ENCODE measurements at places on chromosomes 12 and 14. TPM values are rescaled to one million over a fixed set of nuclear protein-coding genes. Genes with fewer than 3 reads are reported as not detected.

The CLBA1 gene
- 3.1 TPM for total RNA-seq

DNA sequence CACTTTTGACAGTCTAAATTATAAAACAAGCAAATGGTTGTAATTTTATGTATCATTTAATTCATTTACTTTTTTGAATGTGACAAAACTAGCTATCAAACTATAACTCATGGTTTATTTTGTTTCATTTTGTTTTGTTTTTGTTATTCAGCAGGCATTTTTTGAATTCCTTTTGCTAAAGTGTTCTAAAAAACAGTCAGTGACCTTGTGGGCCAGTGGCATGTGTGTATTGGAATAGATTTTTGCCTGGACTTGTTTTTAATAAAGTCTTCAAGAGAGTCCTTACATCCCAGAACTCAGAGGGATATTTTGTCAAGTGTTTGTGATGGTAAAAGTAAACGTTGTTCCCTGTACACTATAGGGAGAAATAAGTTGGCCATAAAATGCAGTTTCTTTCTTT lies 369.7 kb upstream of the SYT1 start:
- DNase-seq: no peak
- H3K27ac ChIP-seq: no peak overlapping the region
- H3K27me3 ChIP-seq: no peaks in the 10 kb centered on the region
- H3K36me3 ChIP-seq: no peaks in the 10 kb centered on the region
- H3K4me3 ChIP-seq: no peak overlapping the region
- no peaks in the 10 kb centered on the region for H3K4me1 ChIP-seq

The CLEC12A gene
- total RNA-seq: not detected

GRCh38 chr14:44165286-44165685 lies 341.8 kb downstream of the FSCB start:
- no peak overlapping the region for H3K27ac ChIP-seq
- no peak for DNase-seq
- no peaks in the 10 kb centered on the region for H3K27me3 ChIP-seq
- no peaks in the 10 kb centered on the region for H3K4me1 ChIP-seq

The WSCD2 gene
- not detected for total RNA-seq

GRCh38 chr12:5808981-5809380 lies 136.1 kb downstream of the ANO2 start:
- no peaks in the 10 kb centered on the region for H3K36me3 ChIP-seq
- no peak overlapping the region for H3K27ac ChIP-seq
- H3K4me3 ChIP-seq: no peak overlapping the region

DNA sequence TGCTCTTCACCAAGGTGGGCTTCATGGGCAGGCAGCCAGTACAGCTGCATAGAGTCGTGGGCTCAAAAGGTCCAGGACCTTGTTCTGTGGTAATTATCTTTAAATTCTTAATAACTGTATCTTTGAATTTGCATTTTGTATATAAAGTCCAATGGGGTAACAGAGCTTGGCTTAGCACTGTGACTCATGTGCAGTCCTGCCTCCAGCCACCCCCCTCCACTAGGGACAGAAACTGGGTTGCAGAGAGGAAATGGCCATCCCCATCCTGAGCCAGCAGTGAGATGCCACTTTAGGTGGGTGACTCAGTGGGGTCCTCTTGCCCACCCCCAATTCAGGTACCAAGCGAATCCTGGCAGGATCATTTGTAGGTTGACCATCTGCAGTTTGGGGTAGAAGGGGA lies 48.1 kb downstream of the EPS8 start:
- H3K27me3 ChIP-seq: peaks cover 5% of the 10 kb centered on the region
- no peak overlapping the region for H3K27ac ChIP-seq
- DNase-seq: no peak
- H3K36me3 ChIP-seq: no peaks in the 10 kb centered on the region

The TAS2R42 gene
- total RNA-seq: not detected

GRCh38 chr12:104354167-104354867 lies 50.8 kb downstream of the EID3 start:
- peaks cover 20% of the 10 kb centered on the region for H3K36me3 ChIP-seq
- H3K4me3 ChIP-seq: no peak overlapping the region
- peaks cover 7% of the 10 kb centered on the region for H3K4me1 ChIP-seq
- no peak overlapping the region for H3K27ac ChIP-seq

DNA sequence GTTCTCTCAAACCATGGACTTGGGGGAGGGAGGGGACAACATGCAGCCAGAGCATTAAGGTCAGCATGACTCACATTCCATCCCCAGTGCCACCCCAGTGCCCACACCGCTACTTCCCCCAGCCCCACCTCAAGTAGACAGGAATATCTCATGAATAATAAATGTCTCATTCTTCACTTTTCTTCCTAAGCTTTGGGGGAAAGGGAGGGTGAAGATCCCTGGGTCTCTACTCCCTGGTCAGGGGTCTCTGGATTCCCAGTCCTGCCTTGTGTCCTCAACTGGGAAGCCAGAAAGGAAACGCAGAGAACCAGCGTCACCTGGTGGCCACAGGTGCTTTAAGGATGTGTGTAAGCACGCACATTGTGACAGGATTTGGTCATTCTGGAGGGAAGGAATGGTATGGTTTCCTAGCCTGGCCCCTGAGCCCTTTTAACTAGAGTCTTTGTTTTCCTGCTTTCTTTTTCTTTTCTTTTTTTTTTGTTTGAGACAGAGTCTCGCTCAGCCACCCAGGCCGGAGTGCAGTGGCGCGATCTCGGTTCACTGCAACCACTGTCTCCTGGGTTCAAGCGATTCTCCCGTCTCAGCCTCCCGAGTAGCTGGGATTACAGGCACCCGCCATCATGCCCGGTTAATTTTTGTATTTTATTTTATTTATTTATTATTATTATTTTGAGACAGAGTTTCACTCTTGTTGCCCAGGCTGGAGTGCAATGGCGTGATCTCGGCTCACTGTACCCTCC lies 3.4 kb downstream of the GPR84 start:
- peak overlapping the region; percentile 72 for H3K27ac ChIP-seq
- H3K27me3 ChIP-seq: peaks cover 2% of the 10 kb centered on the region
- H3K4me3 ChIP-seq: no peak overlapping the region
- H3K36me3 ChIP-seq: no peaks in the 10 kb centered on the region

DNA sequence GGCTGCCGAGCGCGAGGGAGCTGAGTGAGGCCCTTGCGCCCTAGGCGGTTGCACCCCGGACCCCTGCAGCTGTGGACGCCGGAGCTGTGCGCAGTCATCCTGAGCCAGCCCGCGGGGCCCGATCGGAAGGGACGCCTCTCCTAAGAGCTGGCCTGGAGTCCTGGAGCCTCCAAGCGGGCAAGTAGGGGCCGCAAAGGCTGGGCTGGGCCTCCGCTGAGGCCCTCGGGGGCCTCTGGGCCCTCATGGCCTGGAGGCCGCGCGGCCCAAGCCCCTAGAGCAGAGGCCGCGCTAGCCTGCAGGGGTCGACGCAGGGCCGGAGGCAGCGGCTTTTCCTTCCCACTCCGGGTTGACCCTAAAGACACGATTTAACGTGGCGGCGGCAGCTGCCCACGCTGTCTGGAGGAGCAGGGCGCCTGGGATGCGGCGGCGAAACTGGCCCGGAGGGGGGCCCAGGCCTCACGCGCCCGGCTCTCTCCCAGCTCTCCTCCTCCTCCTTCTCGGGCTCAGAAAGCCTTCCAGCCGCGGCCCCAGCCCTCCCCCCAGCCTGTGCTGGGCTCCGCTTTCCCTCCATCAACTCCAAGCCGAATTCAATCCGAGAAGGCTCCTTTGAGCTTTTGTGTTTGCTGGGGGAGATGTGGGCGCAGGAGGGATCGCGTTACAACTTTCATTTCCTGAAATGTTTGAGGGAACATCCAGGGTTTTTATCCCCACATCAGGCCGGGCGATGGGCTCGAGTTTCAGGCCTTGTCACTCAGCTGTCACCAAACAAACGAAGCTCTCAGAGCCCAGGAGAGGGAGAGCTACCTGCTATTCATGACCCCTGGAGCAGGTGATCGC lies 11.6 kb downstream of the SIX1 start:
- no peak for DNase-seq
- H3K36me3 ChIP-seq: peaks cover 3% of the 10 kb centered on the region

GRCh38 chr12:67276421-67276820 lies 7.3 kb downstream of the CAND1 start:
- H3K27ac ChIP-seq: peak overlapping the region; percentile 26
- peaks cover 23% of the 10 kb centered on the region for H3K36me3 ChIP-seq
- H3K27me3 ChIP-seq: no peaks in the 10 kb centered on the region
- no peak for DNase-seq

DNA sequence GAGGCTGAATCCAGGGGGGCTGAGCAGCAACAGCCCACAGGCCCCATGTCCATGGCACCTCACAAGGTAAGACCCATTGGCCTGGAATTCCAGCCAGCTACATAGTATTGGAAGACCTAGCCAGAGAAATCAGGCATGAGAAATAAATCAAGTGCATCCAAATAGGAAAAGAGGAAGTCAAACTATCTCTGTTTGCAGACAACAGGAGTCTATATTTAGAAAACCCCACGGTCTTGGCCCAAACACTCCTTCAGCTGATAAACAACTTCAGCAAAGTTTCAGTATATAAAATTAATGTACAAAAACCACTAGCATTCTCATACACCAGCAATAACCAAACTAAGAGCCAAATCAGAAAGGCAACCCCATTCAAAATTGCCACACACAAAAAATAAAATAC lies 16.9 kb downstream of the PDE6H start:
- no peaks in the 10 kb centered on the region for H3K27me3 ChIP-seq
- no peak overlapping the region for H3K4me3 ChIP-seq
- no peak overlapping the region for H3K27ac ChIP-seq
- DNase-seq: no peak
- peaks cover 27% of the 10 kb centered on the region for H3K4me1 ChIP-seq
- H3K36me3 ChIP-seq: peaks cover 1% of the 10 kb centered on the region

DNA sequence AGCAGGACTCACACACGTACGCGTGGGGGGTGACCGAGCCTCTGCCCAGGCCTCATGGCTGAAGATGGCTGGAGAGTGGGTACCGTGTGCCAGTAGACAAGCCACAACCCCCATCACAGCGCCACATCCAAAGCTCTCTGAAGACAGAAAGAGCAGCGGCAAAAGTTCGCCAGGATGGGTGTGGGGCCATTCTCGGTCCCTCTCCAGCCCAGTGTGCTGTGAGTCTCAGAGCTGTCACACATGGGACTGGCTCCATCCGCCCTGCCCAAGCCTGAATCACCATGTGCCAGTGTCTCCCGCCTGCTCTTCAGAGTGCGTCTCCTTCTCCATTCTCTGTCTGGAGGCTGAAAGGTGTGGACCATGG lies 5.7 kb downstream of the TMEM179 start:
- H3K27me3 ChIP-seq: peaks cover 10% of the 10 kb centered on the region
- H3K36me3 ChIP-seq: no peaks in the 10 kb centered on the region
- no peaks in the 10 kb centered on the region for H3K4me1 ChIP-seq
- DNase-seq: no peak

GRCh38 chr12:38847247-38847646 lies 58.1 kb downstream of the CPNE8 start:
- H3K27ac ChIP-seq: no peak overlapping the region
- H3K4me1 ChIP-seq: no peaks in the 10 kb centered on the region
- no peaks in the 10 kb centered on the region for H3K27me3 ChIP-seq
- H3K36me3 ChIP-seq: peaks cover 1% of the 10 kb centered on the region
- H3K4me3 ChIP-seq: no peak overlapping the region
- DNase-seq: no peak

The MSI1 gene
- 0.07 TPM for total RNA-seq

The CFAP54 gene
- 0.17 TPM for total RNA-seq

DNA sequence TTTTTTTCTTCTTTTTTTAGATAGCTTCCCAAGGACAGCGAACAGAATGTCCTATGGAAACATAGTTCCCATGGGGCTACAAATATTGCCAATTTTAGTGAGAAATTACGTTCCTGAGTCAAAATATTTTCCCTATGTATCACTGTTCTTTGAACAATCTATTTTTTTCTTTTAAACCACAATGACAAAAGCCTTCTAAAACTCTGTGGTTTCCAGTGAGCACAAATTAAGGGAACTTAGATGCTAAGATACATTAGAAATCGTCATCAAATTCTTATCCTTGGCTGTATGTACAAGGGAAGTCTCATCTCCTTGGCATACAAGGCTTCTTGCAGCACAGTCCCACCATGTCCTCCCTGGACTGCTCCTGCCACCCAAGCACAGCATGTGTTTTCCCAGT lies 17.9 kb downstream of the CPM start:
- H3K4me1 ChIP-seq: peaks cover 15% of the 10 kb centered on the region
- no peak overlapping the region for H3K27ac ChIP-seq
- peaks cover 1% of the 10 kb centered on the region for H3K36me3 ChIP-seq
- H3K27me3 ChIP-seq: no peaks in the 10 kb centered on the region

The RIPK3 gene
- total RNA-seq: 14.3 TPM

The PLXNC1 gene
- total RNA-seq: 22.7 TPM

The EML5 gene
- total RNA-seq: 1.7 TPM

DNA sequence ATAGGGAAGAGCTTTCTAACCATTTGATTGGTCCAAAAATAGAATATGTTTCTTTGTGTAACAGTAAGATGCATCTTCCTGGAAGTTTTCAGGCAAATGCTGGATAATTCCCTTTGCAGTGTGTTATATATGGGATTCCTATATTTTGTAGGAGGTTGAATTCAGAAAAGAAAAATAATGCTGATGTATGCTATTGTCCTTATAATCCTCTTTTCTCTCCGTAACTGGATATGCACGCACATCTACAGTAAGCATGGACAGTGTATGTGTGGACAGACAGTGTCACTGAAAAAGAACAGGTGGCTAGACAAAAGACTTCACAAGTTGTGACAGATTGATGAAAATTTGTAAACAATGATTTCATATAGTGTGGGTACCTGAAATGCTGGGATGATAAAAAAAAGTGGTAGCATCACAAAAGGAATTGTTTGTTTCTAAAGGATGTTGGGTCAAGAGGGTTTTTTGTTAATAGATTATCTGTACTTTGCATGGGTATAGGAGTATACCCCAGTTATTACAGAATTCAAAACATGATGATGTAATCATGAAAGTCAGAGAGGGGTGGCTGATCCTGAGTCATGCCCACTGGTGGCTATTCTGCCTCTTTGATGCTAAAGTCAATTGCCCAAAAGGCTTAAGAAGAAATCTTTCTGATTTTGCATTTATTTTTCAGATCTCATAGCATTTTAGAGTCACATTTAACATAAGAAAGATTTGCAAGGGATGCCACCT lies 160.7 kb upstream of the TMTC1 start:
- DNase-seq: no peak
- H3K4me3 ChIP-seq: no peak overlapping the region
- no peak overlapping the region for H3K27ac ChIP-seq
- H3K36me3 ChIP-seq: no peaks in the 10 kb centered on the region

The C12orf50 gene
- 0.07 TPM for total RNA-seq

- peak within 1 kb of the TSS; percentile 58 for H3K27ac ChIP-seq
- peaks cover 38% of the 10 kb centered on the region for H3K27me3 ChIP-seq
- no peak for DNase-seq
- H3K4me1 ChIP-seq: no peaks in the 10 kb centered on the region
- peaks cover 2% of the 10 kb centered on the region for H3K36me3 ChIP-seq
- H3K4me3 ChIP-seq: peak within 1 kb of the TSS; percentile 71
Observed at GRCh38 chr14:29927376-29928116, at the start of gene PRKD1. Gene PRKD1, minus strand, starts transcription at chr14:29927847.

DNA sequence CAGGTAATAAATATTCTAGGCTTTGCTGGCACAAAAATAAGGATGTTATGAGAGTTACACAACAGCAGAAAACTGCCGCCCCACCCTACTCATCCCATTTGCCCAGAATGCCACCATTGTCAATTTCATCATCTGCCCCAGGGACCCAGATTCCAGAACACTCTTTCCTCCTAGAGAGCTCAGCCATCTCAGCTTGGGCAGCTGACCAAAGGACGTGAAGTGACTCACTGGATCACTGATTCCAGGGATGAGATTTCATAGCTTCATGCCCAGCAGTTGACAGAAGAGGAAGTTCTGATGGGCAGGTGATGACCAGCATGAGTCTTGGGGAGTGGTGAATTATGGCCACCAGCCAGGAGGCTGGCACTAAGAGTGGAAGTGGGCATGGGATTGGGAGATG lies 450.3 kb downstream of the RMST start:
- no peak for DNase-seq
- no peaks in the 10 kb centered on the region for H3K36me3 ChIP-seq
- no peak overlapping the region for H3K4me3 ChIP-seq
- H3K27ac ChIP-seq: no peak overlapping the region
- H3K27me3 ChIP-seq: no peaks in the 10 kb centered on the region
- no peaks in the 10 kb centered on the region for H3K4me1 ChIP-seq
